ENCODE measurements at places on chromosomes 4 and X.

- no peak for DNase-seq
Measured at GRCh38 chr4:156972379-156973015, 898 bp upstream of the PDGFC start.

DNA sequence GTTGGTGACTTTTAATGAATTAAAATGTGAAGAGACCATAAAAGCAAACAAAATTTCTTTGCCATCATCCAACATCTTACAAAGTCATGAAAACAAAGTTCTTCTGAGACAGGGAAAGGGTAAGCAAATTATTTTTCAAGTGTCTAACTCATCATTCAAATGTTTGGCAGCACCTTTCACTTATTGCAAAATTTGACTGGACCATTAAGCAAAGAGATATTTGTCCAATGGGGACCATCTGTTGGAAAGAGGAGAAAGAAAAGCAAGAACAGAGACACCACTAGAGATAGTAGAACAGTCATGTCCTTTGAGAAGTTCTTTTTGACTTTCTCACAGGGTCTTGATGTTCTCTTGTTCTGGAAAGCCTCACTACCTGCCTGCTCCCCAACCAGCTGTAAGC lies 330.1 kb downstream of the PAPSS1 start:
- DNase-seq = no peak

GRCh38 chrX:91434351-91435168 lies at the start of gene PABPC5:
Gene PABPC5, plus strand, starts transcription at chrX:91434839. Its CDS starts 739 bp downstream, at chrX:91435578.
- peak; percentile 82 for DNase-seq

DNA sequence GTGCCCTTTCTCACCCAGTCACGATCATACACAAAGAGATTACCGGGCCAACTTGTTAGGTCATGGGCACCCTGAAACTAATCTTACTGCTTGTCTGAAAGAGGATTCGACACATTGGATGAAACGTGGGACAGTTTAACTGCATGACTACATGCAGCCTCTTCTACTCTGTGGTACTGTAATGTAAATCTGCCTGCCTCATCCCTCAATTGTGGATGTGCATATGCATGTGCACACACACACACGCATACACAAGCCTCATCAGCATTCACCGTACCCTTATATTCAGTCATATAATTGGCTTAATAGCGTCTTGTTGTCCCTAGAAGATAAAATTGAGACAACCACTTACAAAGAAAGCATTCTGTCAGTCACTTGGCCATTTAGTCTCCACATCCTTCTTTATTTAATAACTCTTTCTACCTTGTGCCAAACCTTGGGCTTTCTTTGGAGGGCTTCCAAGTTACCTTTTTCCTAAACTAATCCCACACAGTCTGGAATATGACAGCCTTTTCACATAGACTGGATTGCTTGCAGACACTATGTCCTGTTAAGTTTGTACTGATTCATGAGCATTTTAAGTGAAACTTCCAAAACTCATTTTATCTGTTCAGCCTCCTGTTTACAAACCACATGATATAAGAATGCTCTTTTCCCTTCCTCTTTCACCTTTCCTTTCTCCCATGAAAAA lies 132.9 kb downstream of the AFF2 start:
- DNase-seq = no peak

- DNase-seq = no peak
Measured at GRCh38 chr4:140174543-140174942, 20.6 kb upstream of the MAML3 start.

DNA sequence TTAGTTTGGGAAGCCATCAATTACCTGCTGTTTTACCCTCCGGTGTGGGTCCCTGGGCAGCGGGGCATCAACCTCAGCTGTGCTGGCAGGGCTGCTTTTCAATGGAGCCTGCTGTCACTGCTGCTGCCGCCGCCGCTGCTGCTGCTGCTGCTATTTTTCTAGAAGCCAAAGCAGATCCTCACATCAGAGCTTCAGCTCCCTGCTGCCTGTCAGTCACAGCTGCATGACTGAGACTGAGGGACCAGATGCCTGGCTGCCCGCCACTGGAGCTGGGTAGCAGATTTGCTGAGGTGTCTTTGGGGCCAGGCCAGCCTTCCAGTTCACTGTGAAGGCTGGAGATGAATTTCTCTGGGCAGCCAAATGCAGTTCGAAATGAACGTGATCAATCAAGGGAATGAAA lies 200.3 kb upstream of the NHS start:
- DNase-seq = no peak

DNA sequence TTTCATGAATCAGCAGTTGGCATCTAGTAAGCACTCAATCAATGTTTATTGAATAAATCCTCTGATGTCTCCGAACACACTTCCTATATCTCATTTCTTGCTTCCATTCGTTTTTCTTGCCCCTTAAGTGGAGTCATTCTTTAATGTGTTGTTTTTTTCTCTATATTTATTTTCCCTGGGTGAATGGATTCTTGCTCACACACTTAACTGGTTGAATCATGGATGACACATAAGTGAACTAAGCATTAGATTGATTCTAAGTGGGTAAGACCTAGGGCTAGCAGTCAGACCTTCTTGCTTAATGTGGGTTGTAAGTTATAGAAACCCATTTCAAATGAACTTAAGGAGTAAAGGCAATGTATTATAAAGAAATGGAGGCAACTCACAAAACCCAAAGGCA lies 111.1 kb downstream of the RTL3 start:
- no peak for DNase-seq

- DNase-seq = no peak
Measured at GRCh38 chr4:81724925-81725329, 253.2 kb upstream of the RASGEF1B start.

DNA sequence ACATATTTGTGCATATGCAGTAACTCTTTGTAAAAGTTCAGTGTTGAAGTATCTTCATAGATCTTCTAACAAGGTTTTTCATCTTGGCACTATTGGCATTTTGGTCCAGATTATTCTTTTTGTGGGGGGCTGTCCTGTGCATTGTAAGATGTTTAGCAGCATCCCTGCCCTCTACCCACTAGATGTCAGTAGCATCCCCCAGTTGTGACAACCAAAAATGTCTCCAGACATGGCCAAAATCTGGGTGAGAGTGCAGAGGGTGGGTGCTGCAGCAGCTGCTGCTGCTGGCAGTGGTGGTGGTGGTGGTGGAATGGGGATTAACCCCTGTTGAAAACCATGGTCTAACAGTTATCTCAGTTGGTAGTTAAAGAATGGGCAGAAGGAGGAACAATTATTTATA lies 370.0 kb downstream of the GPAT3 start:
- DNase-seq = no peak

DNA sequence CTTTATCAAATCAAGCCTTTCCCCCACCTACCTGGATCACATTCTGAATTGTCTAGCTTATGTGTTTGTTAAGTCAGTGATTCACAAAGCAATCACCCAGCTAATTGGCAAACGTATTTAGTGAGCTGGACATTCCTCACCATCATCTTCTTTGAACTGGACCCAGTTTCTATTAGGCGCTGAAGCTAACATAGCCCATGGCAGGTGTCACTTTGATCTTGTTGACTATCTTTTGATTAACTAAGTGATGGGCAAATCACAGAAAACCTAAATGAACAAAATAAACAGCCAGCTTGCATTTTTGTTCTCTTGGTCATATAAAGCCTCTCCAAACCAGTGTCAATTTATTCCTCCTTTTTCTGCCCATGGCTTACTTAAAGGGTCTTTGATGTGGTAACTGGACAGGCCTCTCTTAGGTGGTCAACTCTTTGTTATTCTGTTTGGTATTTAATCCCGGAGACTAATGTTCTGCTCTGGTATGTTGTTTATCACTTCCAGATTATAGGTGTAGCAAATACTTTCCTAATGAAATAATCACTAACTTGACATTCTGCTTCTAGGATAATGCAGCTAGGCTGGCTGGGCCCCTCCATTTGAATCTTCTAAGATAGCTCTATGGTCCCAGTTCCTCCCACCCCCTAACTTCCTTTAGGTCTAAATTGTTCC lies 105.3 kb upstream of the SMIM10 start:
- no peak for DNase-seq

- no peak for DNase-seq
Measured at GRCh38 chr4:147772056-147772455, 40.2 kb downstream of the ARHGAP10 start.

DNA sequence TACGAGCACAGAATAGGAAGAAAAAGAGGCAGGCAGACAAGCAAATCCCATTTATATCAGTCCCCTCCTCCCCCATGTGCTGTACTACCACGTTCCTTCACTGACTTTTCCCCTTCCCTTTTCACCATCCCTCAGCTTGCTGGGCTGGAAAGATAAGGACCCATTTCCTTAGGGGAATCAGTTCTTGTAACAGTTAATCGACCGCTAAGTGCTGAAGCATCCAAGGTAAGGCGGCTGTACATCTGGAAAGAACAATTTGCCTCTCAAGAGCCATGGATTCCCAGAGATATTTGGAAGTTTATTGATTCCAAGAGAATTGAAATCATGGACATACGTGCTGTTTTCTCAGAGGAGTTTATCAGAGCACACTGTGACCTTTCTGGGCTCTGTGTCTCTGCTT lies 1688.0 kb downstream of the STIM2 start:
- no peak for DNase-seq

- DNase-seq = peak; percentile 41
Measured at GRCh38 chr4:159946983-159947615, 844.2 kb downstream of the RAPGEF2 start.

- DNase-seq = no peak
Measured at GRCh38 chr4:59855630-59856352, 1344.3 kb upstream of the ADGRL3 start.

GRCh38 chr4:147085781-147086180 lies 140.1 kb upstream of the TTC29 start:
- DNase-seq = no peak

DNA sequence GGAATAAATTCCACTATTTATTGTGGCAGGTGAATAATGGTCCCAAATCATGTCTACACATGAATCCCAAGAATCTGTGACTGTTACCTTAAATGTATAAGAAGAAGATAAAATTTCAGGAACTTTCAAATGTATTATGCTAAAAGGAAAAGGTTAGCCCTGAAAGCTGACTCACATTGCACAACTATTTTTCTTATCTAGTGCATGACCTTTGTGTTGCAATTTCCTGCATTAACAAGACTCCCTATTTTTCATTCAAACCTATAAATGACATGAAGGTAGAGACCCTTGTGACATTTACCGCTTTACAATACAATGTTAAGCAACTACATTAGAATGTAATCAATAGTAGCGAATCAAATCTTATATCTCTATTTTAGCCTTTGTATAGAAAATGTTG lies 36.7 kb downstream of the UBQLN2 start:
- no peak for DNase-seq

GRCh38 chr4:68283714-68284113 lies 38.2 kb upstream of the TMPRSS11B start:
- DNase-seq = no peak

DNA sequence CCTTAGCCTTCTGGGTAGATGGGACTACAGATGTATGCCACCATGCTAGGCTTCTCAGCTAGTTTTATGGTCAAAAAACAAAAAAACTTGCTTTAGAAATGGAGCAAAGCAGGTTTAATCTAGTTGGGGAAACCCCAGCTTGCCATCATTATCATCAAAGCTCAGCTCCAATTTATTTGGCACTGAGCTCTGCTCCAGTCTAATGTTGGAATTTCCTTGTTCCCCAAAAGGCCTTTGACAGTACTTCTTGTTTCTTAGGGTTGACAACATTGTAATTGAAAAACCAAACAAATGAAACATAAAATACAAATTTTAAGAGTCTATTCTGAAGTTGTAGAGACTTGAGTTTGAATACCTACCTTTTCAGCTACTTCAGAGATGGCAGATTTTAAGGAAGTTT lies 48.0 kb downstream of the MRPL1 start:
- DNase-seq = no peak

- no peak for DNase-seq
Measured at GRCh38 chr4:140871368-140871767, 115.2 kb upstream of the TBC1D9 start.

GRCh38 chrX:109902665-109903064 lies 100.2 kb upstream of the TMEM164 start:
- DNase-seq = no peak

DNA sequence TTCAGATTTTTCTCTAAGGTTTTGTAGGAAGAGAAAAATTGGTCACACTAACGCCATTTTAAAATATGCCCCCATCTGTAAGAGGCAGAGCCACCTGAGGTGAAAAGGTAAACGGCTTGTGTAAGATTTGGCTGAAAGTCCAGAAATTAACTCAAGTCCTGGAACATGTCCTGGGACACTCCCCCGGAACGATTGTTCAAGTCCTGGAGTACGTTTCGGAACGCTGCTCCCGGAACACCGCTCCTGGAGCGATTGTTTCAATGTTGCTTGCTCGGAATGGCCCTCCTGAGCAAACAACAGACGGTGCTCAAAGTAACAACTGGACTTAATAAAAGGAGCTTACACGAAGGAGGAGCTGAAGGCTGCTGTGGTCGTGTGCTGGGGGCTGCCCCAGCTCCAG lies 796.5 kb upstream of the SLIT2 start:
- DNase-seq = no peak

GRCh38 chr4:130675266-130675665 lies 1579.3 kb downstream of the C4orf33 start:
- no peak for DNase-seq

- no peak for DNase-seq
Measured at GRCh38 chr4:121096629-121097028, 24.3 kb upstream of the NDNF start.

DNA sequence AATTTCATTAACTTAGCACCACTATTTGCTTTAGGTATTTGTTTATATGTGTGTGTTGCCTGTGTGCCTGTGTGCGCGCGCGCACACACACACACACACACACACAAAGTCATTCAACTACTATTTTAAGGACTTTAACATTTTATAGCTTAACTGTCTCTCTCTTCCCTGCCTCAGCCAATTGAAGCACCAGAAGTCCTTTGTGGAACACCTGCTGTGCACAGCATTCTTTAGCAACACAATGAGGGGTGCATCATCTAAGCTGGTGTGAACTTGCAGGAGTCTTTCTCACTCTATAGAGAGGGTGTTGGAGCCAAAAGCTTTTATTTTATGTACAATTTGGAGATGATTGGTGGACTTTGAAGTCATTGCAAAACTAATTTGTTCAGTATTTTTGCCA lies 31.3 kb downstream of the SLIT2 start:
- no peak for DNase-seq

GRCh38 chrX:94600077-94600476 lies 926.1 kb downstream of the FAM133A start:
- peak; percentile 1 for DNase-seq

DNA sequence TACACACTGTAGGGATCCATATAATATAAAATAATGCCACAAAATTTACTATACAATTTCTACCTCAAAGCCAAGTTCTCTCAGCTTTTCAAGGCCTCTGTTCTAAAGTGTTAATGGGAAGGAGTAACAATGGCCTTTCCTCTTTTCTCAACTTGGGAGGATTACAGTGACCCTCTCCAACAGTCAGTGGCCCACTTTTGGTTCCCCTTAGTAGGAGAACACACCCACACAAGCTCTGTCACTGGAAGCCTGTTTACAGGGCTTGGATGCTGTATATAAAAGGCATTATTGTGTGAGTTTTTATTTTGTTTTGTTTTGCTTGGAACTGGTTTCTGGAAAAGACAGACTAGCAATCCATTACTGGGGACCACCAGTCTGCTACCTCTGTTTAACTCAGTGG lies 1.8 kb downstream of the ARHGEF6 start:
- DNase-seq = no peak

DNA sequence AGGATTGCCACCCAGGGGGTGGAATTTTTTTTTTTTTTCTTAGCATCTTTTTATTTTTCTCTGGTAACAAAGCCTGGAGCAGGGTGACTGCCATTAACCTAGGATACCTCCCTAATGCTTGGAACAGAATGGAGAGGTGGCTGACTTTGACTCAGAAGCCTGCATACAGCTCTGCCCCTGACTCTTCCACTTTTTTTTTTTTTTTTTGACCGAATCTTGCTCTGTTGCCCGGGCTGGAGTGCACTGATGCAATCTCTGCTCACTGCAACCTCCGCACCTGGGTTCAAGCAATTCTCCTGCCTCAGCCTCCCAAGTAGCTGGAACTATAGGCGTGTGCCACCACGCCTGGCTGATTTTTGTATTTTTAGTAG lies 341 bp upstream of the SLC2A9 start:
- no peak for DNase-seq

All from right kidney (tissue), 9 donors.